ENCODE measurements at places on chromosomes 13 and 19.

- DNase-seq = no peak
Observed at GRCh38 chr19:54674021-54674617, 11.3 kb downstream of the LILRB4 start.

DNA sequence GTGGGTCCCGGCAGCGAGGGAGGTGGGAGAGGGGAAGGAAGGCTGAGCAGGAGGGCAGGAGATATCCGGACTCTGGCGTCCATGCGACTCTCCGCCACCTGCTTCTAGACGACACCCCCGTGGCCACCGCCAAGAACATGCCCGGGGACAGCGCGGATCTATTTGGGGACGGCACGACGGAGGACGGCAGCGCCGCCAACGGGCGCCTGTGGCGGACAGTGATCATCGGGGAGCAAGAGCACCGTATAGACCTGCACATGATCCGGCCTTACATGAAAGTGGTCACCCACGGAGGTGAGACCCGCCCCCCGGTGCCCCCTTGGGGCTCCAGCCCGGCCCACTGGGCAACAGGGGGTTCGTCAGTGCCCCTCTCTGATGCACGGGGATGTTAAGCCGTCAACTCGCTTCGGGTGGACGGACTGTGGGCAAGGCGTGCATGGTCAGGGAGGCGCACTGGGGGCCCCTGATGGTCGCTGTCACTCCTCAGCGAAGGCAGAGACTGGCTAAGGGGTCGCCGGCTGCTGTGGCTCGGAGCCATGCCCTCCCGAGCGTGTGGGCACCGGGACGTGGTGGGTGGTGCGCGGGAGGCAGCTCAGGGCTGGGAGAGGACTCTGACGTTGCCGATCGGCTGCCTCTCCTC lies 25.1 kb upstream of the NMRK2 start:
- DNase-seq = no peak

GRCh38 chr13:36549126-36549702 lies 116.9 kb downstream of the CCNA1 start:
- no peak for DNase-seq

- no peak for DNase-seq
Observed at GRCh38 chr19:53357821-53358581, 7.5 kb upstream of the ZNF525 start.

DNA sequence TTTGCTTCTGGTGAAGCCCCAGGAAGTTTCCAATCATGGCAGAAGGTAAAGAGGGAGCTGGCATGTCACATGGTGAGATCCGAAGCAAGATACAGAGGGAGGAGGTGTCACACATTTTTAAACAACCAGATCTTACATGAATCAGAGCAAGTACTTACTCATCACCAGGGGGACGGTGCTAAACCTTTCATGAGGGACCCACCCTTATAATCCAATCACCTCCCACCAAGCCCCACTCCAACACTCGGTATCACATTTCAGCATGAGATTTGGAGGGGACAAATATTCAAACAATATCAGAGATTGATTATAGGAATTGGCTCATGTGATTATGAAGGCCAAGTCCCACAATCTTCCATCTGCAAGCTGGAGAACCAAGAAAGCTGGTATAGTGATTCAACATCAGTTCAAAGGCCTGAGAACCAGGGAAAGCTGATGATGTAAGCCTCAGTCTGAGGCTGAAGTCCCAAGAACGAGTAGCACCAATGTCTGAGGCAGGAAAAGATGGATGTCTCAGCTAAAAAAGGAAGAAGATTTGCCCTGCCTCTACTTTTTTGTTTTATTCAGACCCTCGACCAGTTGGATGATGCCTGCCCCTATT lies 58.6 kb upstream of the WDFY2 start:
- DNase-seq = no peak

- DNase-seq = no peak
Observed at GRCh38 chr13:98097749-98098148, 45.1 kb upstream of the FARP1 start.

GRCh38 chr19:7901337-7901736 lies 2.3 kb upstream of the MAP2K7 start:
- DNase-seq = no peak

DNA sequence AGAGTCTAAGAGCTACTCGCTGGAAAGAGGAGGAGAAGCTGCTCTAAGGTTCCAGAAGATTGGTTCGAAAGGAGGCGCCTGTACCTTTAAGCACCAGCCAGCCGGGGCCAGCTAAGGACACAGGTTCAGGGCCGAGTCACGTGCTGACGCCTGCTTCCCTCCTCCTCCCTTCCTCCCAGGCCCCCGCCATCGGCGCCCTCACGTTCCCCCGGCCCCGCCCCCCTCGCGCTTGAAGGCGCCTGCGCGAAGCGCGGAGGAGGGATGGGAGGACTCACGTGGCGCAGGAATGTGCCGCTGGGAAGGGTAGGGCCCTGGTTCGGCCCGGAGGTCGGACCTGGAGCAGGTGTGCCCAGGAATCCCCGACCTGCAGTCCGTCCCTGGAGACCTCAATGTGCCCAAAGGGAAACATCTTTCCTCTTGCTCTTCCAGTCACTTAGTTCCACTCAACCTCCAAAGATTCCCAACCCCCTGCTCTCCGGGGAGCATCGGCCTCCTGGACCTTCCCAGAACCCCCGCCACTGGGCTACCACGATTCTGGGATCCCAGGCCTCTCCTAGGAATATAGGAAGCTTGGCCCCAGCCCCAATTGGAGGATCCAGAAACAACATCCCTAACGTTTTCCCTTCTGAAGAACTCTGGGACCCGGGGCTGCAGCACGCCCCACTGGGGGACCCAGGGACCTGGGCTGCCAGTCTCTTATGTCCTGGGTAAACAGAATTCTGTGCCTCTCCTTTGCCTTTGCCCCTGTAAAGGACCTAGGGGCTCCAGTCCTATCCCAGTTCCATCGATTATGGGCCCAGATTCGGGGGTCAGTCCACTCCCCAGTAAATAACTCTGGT lies 2.5 kb downstream of the DBP start:
- peak; percentile 80 for DNase-seq

GRCh38 chr13:32838945-32839344 lies 177.3 kb upstream of the KL start:
- no peak for DNase-seq

- DNase-seq = no peak
Observed at GRCh38 chr19:8580710-8581281, 3.6 kb upstream of the MYO1F start.

- DNase-seq = no peak
Observed at GRCh38 chr13:30331331-30331771, 24.0 kb upstream of the KATNAL1 start.

DNA sequence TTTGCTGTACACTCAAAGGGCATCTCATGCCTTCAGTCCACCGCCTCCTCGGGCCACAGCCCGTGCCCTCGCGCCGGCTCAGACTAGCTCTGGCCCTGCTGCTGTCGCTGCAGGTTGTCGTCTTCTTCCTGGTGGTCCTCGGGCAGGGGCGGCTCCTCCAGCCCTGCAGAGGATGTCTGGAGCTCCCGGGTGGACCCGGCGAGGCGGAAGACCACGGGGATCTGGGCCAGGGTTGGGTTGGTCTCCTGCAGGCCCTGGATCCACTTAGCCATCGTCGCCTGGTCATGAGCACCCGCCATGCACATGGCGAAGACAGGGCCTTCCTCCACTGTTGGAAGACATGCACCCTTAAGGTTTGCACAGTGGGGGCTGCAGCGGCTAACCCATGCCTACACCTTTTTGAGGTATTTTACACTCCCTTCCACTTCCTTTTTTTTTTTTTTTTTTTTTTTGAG lies 489 bp upstream of the ZNF653 start:
- no peak for DNase-seq

DNA sequence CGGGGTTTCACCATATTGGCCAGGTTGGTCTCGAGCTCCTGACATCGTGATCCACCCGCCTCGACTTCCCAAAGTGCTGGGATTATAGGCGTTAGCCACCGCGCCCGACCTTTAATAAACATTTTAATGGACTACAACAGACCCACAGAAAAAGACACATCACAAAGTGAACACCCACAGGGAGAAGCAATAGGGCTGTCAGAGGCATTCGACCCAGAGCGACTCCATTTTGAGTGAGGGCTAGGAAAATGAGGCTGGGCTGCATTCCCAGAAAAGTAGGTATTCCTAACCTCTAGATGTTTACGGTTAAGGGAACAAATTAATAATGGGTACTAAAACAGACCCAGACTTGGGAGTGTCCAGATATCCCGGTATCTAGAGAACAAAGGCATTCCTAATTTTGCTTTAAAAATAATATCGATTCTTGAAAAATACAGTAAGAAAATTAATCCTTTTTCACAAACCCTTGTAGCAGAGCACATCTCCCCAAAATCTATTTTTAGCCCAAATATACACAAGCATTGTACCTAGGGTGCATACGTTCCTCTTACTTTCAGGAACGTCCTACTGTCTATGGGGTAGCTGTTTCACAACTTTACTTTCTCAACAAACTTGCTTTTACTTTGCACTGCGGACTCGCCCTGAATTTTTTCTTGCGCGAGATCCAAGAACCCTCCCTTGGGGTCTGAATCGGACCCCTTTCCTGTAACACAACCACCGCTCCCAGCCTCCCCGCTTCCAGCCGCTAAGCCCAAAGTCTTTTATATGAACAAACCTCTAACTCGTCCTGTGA lies 811 bp upstream of the ZNF8 start:
- DNase-seq = no peak

- DNase-seq = no peak
Observed at GRCh38 chr13:24050796-24051715, 109.5 kb upstream of the SPATA13 start.

DNA sequence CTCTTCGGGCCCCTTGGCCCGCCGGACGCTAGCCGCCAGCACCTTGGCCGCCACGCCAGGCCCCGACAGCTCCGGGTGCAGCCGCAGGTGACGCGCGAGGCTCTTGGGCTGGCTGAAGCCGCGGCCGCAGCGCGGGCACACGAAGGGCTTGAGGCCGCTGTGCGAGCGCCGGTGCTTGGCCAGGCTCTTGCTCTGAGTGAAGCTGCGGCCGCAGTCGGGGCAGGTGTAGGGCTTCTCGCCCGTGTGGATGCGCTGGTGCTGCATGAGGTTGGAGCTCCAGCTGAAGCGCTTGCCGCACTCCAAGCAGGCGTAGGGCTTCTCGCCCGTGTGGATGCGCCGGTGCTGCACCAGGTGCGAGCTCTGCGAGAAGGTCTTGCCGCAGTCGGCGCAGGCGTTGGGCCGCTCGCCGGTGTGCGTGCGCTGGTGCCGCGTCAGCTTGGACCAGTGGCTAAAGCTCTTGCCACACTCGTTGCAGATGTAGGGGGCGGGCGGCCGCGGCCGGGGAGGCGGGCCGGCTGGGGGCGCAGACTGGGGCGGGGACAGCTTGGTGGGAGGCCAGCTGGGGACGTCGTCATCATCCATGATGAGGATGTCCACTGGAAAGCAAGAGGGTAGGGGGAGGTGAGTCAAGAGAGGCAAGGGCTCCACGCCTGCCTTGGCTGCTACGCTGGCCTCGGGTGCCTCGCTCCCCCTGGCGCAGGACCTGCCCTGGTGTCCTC lies 32.4 kb downstream of the ZNF787 start:
- no peak for DNase-seq

GRCh38 chr13:42702716-42703115 lies 78.7 kb upstream of the FAM216B start:
- no peak for DNase-seq

GRCh38 chr13:98834254-98834960 lies 81.9 kb upstream of the SLC15A1 start:
- DNase-seq = no peak

- DNase-seq = no peak
Observed at GRCh38 chr19:2391118-2391725, 31.2 kb downstream of the TMPRSS9 start.

DNA sequence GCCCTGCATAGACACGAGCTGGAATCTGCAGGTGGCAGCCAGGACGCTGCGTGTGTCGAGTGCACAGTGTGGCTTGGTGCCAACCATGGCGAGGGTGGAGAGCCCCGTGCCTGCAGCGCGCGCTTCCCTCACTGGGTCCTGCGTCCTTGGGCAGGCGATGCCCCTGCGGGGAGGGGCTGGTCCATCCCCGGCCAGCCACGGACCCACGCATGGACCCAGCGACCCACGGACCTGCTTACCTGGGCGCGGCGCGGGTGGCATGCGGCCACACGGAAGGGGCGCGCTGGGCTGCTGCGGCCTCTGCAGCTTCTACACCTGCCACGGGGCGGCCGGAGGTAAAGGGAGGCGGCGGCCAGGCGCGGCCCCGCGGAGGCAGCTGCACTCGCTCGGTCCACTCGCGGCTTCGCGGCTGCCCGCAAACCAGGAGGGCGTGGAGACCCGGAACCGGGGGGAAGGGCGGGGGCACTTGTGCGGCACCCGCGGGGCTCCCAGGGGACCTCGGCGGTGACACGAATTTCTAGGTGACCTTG lies 569 bp upstream of the MCF2L start:
- DNase-seq = no peak

DNA sequence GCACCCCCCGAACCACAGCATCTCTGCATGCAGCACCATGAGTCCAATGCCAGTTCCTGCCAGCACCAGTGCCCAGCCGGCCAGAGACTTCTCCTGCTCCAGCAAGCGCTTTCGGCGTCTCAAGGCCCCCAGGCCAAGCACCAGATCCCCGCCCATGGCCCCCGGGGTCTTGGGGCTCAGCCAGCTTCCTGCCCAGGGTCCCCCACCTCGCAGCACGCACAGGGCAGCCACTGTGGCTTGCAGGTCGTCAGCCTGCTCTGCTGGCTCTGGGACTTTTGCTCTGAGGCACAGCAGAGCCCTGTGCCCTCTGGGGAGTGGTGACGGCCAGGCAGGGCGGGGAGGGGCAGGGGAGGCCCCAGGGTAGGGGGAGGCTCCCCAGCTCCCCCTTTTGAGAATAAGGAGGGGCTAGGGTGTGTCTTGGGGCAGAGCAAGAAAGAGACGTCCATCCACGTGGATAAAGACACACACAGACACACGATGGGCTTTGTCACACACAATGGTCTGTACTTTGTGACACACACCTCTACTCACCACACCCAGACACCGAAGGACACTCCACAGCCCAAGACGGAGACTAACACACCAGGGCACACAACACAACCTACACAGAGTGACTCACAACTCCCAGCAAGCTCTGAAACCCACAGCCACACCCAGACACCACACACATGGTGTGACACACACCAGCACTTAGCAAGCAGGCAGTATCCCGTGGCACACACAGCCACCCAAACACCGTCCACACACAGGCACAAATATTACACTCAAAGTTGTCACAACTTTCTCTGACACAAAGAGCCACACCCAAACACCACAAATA lies at the start of gene KCNN4:
Gene KCNN4, minus strand, starts transcription at position 268 of the 820 bp plus-strand sequence. Its CDS starts 112 bp downstream, at position 156.
- DNase-seq = no peak

DNA sequence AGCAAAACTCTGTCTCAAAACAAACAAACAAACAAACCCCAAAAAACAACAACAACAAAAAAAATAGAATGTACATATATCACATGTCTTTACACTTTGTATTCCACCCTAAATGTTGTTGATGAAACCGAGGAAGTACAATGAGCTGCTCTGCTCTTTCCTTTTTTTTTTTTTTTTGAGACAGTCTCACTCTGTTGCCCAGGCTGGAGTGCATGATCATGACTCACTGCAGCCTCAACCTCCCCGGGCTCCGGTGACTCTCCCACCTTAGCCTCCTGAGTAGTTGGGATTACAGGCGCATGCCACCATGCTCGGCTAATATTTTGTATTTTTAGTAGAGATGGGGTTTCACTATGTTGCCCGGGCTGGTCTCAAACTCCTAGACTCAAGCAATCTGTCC lies 30.6 kb upstream of the LRP3 start:
- no peak for DNase-seq

- DNase-seq = no peak
Observed at GRCh38 chr13:48155848-48156247, 60.9 kb upstream of the MED4 start.

All from cortex of kidney (tissue), 1 donor.